ENCODE measurements at places on chromosomes 7 and 10. TPM values are rescaled to one million over a fixed set of nuclear protein-coding genes. Genes with fewer than 3 reads are reported as not detected.
A peak's percentile ranks its signal among the peaks of the same experiment; 100 is the strongest.

The CNTNAP2 gene
- total RNA-seq = 1.0 TPM

The CAMK1D gene
- 3.3 TPM for total RNA-seq

The OPTN gene
- 79.6 TPM for total RNA-seq

DNA sequence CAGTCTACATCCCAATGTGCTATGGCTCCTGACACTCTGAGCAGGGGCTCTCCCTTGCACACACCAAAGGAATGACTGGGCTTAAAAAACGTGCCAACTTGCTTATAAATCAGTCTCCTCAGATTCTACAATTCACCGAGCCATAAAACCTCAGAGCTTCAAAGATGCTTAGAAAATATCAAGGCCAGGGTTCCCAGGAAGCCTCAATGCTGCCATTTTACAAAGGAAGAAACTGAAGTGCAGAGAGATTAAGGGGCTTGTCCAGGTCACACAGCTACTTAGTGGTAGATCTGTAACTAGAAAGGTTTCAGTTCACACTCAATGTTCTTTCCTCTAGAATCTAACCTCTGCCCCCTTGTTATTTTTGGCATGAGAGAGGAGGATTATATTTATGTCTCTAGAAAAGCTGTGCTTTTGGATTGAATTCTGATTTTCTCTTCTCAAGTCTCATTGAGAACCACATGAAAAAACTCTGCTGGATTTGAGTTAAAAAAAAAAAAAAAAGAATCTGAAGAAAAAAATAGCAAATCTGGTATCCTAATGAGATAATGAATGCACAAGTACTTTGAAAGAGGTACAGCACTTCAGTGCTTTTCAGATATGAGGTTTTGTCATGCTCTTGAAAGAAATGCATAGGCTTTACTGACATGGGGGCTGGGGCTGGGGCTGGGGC, 22.3 kb upstream of the TSPAN33 start:
- no peaks in the 10 kb centered on the region for H3K4me1 ChIP-seq
- DNase-seq = no peak
- H3K4me3 ChIP-seq = no peak overlapping the region
- H3K36me3 ChIP-seq = no peaks in the 10 kb centered on the region
- H3K27me3 ChIP-seq = peaks cover 17% of the 10 kb centered on the region

DNA sequence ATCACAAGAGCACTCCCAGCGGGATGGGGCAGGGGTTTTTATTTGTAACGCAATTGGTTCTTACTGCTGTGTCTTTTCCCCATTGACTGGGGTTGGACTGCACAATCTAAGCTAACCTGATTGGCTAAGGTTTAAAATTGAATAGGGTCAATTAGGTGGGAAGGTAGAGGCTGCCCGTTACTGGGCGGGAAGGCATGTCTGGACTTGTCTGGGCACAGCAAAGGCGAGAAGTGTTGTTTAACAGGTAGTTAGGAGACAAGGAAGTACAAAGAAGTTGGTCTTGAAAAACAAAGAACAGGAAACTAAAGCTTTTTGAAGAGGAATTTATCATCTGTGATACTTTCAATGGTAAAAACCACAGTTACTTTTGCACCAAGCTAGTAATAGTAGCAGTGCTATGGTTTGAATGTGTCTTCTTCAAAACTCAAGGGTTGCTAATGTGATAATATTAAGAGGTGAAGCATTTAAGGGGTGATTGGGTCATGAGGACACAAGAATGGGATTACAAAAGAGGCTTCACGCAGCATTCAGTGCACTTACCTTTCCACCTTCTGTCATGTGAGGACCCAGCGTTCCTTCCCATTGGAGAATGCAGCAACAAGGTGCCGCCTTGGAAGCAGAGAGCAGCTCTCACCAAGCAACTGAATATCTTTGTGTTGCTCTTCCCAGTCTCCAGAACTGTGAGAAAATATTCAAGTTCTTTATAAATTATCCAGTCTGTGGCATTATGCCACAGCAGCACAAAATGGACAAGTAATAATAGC, 875.5 kb upstream of the SORCS1 start:
- H3K27ac ChIP-seq = peak overlapping the region; percentile 78
- H3K27me3 ChIP-seq = no peaks in the 10 kb centered on the region
- H3K4me3 ChIP-seq = no peak overlapping the region
- H3K36me3 ChIP-seq = no peaks in the 10 kb centered on the region
- peak; percentile 30 for DNase-seq

- H3K27me3 ChIP-seq = no peaks in the 10 kb centered on the region
- DNase-seq = no peak
- no peak overlapping the region for H3K4me3 ChIP-seq
- no peaks in the 10 kb centered on the region for H3K4me1 ChIP-seq
- no peak overlapping the region for H3K27ac ChIP-seq
- H3K36me3 ChIP-seq = peaks cover 5% of the 10 kb centered on the region
Observed at GRCh38 chr10:132723330-132723970, 62.5 kb downstream of the NKX6-2 start.
